Activated naive CD4-positive, alpha-beta T cell treated with anti-CD3 and anti-CD28 coated beads for 36 hours (primary cell): ENCODE measurements at places on chromosomes 1 and 21. TPM values are rescaled to one million over a fixed set of nuclear protein-coding genes. Genes with fewer than 3 reads are reported as not detected.

Gene ZP4
- total RNA-seq: not detected

Gene SPRR1B
- not detected for total RNA-seq

Gene RNU1-1
- total RNA-seq: 1,341 TPM

Gene ACKR1
- total RNA-seq: not detected

- DNase-seq: no peak
Observed at GRCh38 chr1:21667348-21668231, 1.6 kb downstream of the RAP1GAP start.

GRCh38 chr1:227901239-227901905, 46.4 kb downstream of the WNT9A start:
- DNase-seq: no peak
